GM12878 (cell line): ENCODE measurements at places on chromosomes 2 and 18. TPM values are rescaled to one million over a fixed set of nuclear protein-coding genes. Genes with fewer than 3 reads are reported as not detected.

GRCh38 chr2:85259879-85260278 lies 67.9 kb downstream of the TGOLN2 start:
- no peaks in the 10 kb centered on the region for H3K4me1 ChIP-seq
- no peak overlapping the region for H3K4me3 ChIP-seq
- no peaks in the 10 kb centered on the region; the same call in none of the 2 replicates for H3K27me3 ChIP-seq
- H3K27ac ChIP-seq: no peak overlapping the region
- no peak for DNase-seq

DNA sequence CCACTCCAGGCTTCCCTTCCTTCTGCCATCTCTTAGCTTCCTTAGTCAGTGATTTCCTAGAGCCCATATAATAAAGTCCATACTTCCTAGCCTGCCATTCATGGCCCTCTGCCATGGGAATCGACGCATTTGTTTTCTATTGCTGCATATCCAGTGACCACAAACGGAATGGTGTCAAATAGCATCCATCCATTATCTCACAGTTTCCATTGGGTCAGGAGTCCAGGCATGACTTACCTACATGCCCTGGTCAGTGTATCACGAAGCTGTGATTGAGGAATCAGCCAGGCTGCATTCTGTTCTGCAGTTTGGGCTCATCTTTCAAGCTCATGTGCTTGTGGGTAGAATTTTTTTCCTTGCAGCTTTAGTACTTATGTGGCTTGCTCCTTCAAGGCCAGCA lies 209.7 kb upstream of the EPAS1 start:
- DNase-seq: no peak
- no peaks in the 10 kb centered on the region for H3K27me3 ChIP-seq
- H3K27ac ChIP-seq: no peak overlapping the region
- no peak overlapping the region for H3K4me3 ChIP-seq
- peaks cover 2% of the 10 kb centered on the region; the same call in 1 of the 2 replicates for H3K36me3 ChIP-seq

DNA sequence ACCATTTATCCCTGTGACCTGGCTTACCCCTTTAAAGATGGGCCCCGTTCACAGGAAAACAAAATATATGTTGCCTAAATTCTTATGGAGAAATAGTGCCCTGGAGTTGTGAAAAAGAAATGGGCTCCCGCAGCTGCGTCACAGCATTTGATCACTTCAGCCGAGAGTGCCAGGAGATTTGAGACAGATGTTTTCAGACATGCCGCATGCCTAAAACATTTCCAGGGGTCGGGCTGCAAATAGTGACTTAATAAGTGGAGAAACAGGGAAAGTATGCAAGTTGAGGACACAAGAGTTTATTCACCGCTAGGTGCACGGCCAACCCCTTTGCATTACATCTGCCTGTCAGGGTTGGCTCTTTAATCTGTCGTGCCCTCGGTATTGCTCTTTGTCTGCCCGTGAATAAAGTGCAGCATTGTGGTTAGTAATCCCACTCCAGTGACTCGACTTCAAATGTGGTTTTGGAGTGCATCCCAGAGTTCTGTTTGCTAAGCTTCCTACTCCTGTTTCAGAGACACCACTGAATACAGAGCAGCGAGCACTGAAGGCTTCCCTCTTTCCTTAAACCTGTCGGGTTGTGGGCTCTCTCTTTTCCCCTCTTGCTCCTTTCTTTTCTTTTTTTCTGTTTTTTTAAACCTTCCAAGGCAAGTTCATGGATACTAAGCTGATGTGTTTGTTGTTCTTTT lies 187.5 kb downstream of the LTBP1 start:
- no peaks in the 10 kb centered on the region for H3K36me3 ChIP-seq
- no peak for DNase-seq
- H3K27ac ChIP-seq: no peak overlapping the region
- no peak overlapping the region for H3K4me3 ChIP-seq
- no peaks in the 10 kb centered on the region for H3K27me3 ChIP-seq
- H3K4me1 ChIP-seq: no peaks in the 10 kb centered on the region

- H3K36me3 ChIP-seq: no peaks in the 10 kb centered on the region
- H3K4me1 ChIP-seq: no peaks in the 10 kb centered on the region
- no peak overlapping the region for H3K27ac ChIP-seq
- no peaks in the 10 kb centered on the region for H3K27me3 ChIP-seq
- no peak for DNase-seq
- H3K4me3 ChIP-seq: no peak overlapping the region
Measured at GRCh38 chr2:16386031-16386430, 279.6 kb downstream of the CYRIA start.

GRCh38 chr2:224875153-224875552 lies 159.0 kb upstream of the CCDC195 start:
- peak overlapping the region; percentile 6; the same call in 1 of the 2 replicates for H3K27ac ChIP-seq
- H3K27me3 ChIP-seq: no peaks in the 10 kb centered on the region
- DNase-seq: no peak

- no peaks in the 10 kb centered on the region for H3K36me3 ChIP-seq
- DNase-seq: no peak
- no peak overlapping the region for H3K27ac ChIP-seq
- no peak overlapping the region for H3K4me3 ChIP-seq
- no peaks in the 10 kb centered on the region for H3K27me3 ChIP-seq
Measured at GRCh38 chr2:68237976-68238580, 14.3 kb downstream of the PPP3R1 start.

Gene CASP10
- total RNA-seq: 11.2 and 12.4 TPM in 2 replicates

Gene ZC3H6
- total RNA-seq: 4.7 and 5.0 TPM in 2 replicates
